Fibroblast of lung (primary cell): ENCODE measurements at places on chromosomes 2 and 18. TPM values are rescaled to one million over a fixed set of nuclear protein-coding genes. Genes with fewer than 3 reads are reported as not detected.

The MLPH gene
- 8.2 and 10.7 TPM in 2 replicates for total RNA-seq

The PLEKHH2 gene
- 14.0 and 15.9 TPM in 2 replicates for total RNA-seq

The PLB1 gene
- 1.3 and 1.8 TPM in 2 replicates for total RNA-seq

The TUBA3D gene
- total RNA-seq, result not detected in 2 replicates

The KRCC1 gene
- 36.7 and 39.3 TPM in 2 replicates for total RNA-seq
